ENCODE measurements at places on chromosomes 7 and 10.

- DNase-seq: no peak
Measured at GRCh38 chr7:141074162-141074991, 513 bp downstream of the TMEM178B start.

DNA sequence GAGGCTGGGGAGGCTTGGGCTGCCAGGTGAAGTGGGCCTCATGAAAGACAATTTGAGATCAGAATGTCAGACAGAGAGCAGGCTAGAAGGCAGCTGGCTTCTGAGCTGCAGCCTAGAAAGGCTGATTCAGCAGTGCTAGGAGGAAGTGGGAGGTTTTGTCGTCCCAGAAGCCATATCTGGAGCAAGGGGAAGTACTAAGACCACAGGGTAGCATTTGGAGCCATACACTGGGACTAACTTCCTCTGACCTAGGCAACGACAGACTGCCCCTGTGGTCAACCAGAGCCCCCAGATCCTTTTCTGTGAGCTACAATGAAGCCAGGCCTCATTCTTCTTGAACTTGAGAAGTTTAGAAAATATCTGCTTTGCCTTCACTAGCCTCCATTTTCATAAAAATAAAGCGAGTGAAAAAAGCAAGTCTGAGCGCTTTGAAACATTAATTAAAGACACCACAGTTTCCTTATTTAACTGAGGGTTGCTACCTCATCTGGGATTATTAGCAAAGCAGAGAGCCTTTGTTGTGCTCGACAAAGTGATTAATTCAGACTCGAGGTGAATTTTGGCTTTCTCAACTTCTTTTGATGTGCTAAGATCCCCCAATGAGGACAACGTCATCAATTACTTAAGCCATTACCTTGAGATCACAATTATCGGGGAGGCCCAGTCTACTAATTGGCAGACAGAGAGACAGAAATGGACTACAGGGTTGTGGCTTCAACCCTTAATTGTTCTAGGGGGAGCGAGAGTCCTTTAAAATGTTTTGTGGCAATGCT, 26.6 kb downstream of the TBXAS1 start:
- DNase-seq: no peak

- DNase-seq: no peak
Measured at GRCh38 chr7:140568021-140568813, 72.4 kb downstream of the DENND2A start.

DNA sequence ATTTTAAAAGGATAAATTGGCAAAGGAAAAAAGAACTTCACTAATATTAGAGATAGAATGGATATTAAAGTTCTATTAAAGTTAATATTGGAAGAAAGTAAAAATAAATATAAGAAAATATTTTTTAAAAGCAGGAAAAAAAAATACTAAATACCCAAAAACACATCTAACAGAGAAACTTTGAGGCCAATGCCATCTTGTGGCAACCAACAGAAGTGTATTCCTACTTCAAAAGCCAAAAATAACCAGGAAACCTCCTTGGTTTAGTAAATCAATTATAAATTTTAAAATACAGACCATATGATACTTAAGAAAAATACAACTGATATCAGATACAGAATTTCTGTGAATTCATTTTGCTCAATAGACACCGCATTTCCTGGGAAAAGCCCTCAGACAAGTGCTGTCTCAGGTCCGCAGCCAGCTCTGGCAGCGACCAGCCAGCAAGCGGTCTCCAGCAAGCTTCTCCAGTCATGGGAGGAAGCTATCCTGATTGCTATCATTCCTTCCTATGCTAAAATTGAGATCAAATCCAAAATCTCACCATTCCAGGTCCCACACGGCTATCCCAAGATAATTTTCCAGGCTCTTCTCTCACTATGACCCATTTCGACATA, 65.3 kb downstream of the LMBR1 start:
- no peak for DNase-seq

DNA sequence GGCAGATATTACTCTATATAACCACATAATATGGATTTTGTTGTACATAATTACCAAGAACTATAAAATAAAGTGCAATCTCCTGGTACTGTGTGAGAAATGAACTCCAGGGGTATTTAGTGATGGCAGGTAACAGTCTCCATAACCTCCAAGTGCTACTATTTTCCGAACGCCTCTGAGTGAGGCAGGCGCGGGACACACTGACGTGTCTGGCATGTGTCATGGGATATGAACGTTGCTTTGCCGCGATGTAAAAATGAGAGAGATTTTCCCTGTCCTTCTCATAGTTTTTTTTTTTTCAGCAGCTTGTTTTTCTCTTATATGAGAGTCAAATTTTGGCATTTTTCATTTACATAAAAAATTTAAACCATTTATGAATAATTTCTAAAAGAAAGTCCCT, 3.6 kb downstream of the ADARB2 start:
- no peak for DNase-seq

GRCh38 chr7:107564553-107565298, 955 bp downstream of the DUS4L start:
- DNase-seq: no peak

DNA sequence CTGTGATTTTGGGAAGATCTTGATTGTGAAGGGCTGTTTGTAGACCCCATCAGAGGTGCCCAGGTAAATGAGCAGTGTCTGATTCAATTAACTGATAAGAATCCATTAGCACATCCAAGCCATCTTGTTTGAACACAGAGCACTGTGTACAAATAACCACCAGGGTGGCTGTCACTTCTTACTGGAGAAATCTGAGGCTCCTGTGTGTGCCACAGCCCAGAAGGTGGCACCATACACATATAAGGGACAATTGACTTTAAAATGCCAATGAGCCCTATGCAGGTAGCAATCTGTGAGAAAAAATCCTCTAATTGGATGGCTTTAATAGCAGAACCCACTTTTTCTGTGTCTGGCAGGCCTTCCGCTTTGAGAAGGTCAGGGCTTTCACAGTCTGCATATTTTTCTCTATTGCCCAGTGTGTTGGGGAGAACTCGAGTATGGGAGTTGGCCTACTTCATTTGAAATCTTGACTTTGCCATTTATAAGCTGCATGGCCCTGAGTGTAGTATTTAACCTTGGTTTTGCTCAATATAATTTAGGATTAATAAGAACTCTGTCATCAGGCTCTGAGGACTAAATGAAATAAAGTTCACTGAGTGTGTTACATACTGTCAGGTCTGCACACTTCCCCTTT, 517.4 kb downstream of the CCSER2 start:
- DNase-seq: no peak

GRCh38 chr7:80393786-80394185, 118.1 kb downstream of the GNAT3 start:
- no peak for DNase-seq

DNA sequence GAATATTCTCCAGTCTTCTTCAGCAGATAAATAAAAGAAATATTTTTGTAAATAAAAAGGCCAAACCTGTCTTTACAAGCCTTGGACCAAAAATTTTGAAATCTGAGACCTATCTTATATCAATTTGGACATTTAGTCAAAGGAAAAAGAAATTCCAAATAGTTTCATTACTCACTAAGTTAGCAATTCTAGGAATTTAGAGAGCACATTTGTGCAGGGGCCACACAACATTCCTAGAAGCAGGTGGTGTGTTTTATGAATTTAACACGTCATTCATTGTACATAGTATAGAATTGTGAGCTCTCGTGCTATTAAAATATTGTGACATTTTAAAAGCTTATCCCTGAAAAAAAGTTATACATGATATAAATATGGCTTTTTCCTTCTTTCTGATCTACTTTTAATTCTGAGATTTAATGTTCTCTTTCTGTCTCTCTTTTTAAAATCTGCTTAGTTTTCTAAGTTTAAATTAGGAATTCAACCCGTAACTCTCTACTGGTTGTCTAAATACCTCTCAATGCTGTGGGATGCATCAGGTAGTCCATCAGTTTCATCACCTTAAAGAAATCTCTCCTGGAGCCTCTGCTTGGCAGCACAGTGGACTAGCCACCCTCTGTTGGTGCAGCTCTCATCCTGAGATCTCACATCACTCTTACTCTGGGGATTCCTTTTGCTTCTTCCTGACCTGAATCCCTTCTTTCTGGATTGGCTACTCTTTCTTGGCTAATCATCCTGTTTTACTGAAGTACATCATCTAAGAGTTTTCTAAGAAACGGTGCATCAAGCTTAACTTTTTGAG, 124.5 kb downstream of the SEMA3E start:
- DNase-seq: no peak

DNA sequence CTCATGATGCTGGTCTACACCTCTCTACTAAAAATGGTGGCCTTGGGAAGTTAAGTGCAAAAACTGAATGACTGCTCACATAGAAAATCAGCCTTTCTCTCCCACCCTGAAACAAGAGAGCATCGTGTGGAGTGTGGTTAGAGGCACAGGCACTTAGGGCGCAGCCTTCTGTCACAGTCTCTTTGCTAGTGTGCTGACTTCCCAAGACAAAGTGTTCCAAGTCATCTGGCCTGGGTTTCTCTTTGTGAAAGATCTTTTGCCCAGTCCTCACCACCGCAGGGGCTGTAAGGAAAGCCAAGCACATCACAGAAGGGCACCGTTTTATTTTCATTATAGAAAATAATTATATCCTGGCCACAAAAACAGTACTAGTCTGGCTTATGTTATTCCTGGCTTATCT, 12.5 kb downstream of the STN1 start:
- no peak for DNase-seq

DNA sequence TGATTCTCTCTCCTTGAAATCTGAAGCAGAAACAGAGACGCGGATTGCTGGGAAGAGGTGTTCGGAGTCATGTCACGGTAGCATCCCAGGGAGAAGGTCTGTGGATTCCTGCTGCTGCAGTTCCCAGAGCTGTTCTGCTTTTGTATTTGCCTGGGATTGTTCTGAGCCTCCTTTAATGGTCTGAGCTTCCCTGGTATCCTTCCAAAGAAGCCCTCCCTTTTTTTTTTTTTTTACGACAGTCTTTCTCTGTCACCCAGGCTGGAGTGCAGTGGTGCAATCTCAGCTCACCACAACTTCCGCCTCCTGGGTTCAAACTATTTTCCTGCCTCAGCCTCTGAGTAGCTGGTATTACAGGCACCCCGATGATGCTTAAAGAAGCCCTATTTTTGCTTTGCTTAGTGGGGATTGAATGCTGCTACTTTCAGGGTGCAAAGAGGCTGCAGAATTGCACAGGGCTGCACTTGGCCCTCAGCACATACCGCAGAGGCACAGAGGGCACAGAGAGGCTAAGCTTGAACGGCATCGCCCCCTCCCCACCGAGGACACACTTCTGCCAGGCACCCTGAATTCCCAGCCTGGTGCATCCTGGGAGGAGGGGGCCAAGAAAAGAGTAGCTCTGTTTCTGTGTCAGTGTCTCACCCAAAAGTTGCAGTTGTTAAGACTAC, 208.6 kb upstream of the GALNT17 start:
- DNase-seq: peak; percentile 12

DNA sequence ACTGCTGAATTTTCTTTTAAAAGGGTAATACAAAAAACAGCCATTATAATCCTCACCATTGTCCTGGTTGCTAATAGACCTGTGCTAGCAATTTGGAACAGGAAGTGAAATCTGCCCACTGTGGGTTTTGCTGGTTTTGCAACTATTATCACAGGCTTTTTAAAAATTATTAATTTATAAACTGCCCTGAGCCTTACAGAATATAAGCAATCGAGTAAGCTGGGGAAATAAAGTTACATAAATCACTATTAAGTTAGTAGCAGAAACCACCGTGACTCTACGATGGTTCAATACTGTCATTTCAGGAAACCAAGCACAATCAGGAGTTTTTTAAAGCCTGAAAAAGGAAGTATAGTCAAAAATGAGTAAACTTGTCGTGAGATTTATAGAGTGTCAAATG, 62.3 kb downstream of the TMEM26 start:
- DNase-seq: no peak

GRCh38 chr10:66378117-66378876, 547.5 kb upstream of the LRRTM3 start:
- DNase-seq: no peak

DNA sequence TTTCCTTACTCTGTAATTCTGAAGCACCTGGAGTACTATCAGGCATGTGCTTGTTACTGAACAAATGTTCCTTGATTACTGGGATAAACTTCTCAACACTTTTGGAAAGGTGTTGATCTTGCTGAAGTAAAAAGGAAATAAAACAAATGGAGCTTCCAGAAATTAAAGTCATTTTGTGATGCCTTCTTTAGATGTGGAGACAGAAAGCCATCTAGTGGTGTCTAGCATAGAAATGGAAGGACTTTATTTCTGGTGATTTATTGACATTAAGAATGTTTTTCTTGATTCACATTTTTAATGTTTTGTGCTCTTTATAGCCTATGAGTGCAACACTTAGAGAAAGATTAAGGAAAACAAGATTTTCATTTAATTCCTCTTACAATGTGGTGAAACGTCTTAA, 1.4 kb downstream of the SFR1 start:
- no peak for DNase-seq

DNA sequence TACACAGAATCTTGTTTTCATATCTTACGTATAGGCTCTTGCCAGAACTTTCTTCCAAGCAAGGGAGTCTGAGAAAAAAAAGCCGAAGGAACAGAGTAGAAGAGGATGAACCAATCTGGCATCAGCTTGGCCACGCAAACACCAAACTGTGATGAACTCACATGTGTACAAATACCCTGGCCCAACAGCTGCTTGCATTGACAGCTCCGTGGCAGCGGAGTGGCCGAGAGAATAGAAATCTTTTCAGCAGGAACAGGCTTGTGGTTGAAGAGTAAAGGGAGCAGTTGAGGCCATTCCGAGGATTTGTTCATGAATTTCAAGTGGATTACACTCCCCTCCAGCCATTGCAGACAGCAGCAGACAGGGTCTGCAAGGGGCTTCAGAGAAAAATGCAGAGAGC, 173.8 kb upstream of the PLXNA4 start:
- no peak for DNase-seq

GRCh38 chr10:120684226-120684625, 166.9 kb upstream of the WDR11 start:
- DNase-seq: no peak

- DNase-seq: no peak
Measured at GRCh38 chr10:69939061-69939460, 113.6 kb upstream of the MACROH2A2 start.

DNA sequence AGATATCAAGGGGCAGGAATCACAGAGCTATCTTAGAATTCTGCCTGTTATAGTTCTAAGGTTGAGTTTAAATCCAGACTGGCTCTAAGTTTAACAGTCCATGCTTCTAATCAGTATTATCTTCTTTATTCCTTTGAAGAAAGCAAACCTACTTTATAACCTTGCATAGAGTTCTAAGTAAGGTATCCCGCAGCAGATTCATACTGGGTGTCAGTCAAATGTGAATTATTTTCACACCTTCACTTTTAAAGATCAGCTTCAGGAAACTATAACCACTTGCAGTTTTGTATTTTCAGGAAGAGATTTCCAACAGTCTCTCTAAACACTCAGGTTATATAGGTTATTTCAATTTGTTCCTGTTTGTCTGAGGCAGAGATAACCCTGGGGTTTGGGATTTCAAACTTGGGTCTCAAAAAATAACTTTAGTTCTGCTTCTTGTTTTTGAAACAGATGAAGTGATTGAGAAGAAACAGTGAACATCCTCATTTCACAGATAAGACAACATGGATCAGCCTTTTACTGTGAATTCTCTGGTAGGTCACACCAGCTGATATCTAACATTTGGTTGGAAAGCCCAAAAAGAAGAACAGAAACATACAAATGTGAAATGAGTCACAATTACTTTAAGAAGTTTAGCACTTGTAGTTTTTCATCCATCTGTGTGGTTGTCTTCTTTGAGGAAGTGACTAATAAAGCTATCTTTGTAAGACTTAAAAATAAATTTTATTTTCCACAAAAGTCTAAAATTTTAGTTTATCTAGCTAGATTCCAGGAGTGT, 21.4 kb downstream of the STAMBPL1 start:
- no peak for DNase-seq

GRCh38 chr10:89307269-89307577, 5.4 kb downstream of the IFIT2 start:
- no peak for DNase-seq

All from muscle of arm (tissue), 14 donors.